ENCODE measurements at places on chromosomes 3 and 15.

DNA sequence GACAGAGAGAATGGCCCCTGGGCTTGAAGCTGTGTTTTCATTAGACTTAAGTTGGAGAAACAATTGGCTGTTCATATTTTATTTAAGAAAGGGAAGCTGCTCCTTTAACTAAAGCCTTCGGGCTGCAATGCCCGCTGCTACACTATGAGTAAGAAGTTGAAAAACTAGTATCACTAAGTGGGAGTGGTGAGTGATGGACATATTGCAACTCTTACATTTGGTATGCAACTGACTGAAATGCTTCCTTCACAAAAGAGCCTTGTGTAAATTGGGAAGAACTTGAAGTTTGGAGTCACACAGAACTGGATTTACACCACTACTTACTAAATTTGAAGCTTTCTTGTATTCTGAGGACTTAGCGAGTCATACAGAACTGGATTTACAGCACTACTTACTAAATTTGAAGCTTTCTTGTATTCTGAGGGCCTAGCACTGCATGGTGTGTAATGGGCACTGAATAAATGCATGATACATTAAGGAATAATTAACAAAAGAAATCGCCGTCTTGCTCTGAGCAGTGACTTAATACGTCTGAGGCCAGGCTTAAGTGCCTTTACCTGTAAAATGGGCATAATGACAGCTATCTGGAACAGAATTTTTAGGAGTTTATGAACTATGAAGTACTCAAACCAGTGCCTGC is 149.5 kb downstream of the RYR3 start:
- no peak for DNase-seq
- no peak overlapping the region for H3K27ac ChIP-seq
- no peaks in the 10 kb centered on the region for H3K36me3 ChIP-seq
- no peaks in the 10 kb centered on the region for H3K4me1 ChIP-seq

DNA sequence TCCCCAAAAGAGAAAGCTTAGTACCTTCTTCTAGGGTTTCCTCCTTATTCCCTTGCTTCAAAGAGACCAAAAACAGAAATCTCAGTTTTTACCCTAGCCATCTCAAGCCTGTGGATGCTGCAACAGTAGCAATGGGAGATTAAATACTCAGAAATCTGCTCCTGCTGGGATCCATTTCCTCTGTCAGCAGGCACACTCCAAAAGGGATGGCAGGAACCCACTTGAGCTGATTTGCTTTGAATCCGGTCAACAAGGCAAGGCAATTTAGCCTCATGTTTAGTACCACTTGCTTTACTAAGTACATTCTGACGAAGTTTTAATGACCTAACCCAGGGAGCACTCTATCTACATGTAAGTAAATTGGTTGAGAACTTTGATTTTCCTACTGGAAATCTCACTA is 590.0 kb upstream of the ADAMTS9 start:
- DNase-seq, result no peak
- H3K27me3 ChIP-seq, result no peaks in the 10 kb centered on the region
- no peaks in the 10 kb centered on the region for H3K36me3 ChIP-seq
- H3K4me3 ChIP-seq, result no peak overlapping the region

DNA sequence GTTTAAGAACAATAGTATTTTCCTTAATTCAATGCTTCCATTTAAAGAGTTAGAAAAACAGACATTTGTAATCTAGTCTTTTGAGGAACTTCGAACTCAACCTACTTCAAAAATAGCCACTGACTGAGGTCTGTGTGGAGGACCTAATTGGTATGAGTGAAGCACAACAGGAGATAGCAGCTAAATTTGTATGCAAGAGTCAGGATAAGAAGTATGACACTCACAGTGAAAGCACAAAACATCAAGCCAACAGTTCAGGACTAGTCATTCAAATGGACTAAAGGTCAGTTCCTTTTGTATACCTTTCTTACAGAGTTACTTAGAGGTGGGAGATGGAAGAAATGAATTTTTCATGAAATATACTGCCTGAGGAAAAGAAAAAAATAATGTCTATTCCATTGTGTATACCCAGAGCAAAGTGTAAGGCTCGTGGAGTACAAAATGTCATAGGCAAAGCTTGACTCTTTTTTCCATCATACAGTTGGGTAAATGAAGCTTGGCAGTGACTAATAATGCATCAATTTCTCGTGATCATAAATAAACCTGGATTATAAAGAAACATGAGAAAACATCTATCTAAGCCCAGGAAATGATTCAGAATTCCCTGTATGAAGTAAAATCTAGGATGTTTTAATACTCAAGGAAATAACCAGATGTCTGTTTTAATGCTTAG is 1005.2 kb upstream of the CADM2 start:
- H3K4me3 ChIP-seq, result no peak overlapping the region
- DNase-seq, result no peak
- H3K36me3 ChIP-seq, result no peaks in the 10 kb centered on the region

DNA sequence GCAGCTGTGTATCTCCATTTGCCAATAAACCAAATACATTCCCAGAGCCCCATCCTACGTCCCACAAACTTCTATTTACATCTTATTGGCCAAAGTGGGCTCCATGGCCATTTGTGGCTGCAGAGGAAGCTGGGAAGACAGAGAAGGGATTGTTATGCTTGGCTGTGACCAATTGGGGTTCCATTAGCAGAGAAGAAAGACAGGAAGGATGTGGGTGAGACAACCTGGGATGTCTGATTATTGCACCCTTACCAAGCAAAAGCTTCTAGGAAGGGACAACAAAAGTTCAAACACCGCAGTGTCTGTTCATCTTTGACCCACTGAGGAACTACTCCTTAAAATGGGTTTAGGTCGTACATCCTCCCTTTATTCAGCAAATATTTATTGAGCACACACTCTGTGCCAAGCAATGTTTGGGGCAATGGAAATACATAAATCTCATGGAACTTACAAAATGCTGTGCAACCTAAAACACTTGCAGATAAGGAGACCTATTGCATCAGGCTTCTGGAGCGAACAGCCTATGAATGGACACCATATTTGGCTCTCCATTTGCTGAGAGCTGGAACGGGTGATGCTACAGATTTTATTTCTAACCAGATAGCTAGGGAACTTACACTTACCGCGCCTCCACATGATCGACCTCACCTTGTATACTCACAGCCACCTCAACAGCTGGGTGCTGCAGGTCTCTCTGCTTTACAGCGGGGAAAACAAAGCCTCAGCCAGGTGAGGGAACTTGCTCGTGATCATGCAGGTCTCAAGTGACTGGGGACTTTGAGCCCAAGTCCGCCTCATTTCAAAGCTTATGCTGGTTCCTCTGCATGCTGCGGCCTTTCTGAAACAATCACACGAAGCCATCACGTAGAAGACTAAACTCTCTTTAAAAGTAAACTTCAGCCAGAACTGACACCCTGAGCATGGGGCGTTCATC is 21.4 kb upstream of the NR2E3 start:
- no peaks in the 10 kb centered on the region for H3K27me3 ChIP-seq
- H3K4me1 ChIP-seq, result no peaks in the 10 kb centered on the region
- H3K4me3 ChIP-seq, result no peak overlapping the region
- DNase-seq, result no peak

- H3K27me3 ChIP-seq, result no peaks in the 10 kb centered on the region
- no peak overlapping the region for H3K4me3 ChIP-seq
- H3K27ac ChIP-seq, result peak overlapping the region; percentile 45
- H3K36me3 ChIP-seq, result no peaks in the 10 kb centered on the region
- no peak for DNase-seq
- no peaks in the 10 kb centered on the region for H3K4me1 ChIP-seq
Observed at GRCh38 chr3:141331377-141332318, 36.7 kb upstream of the ZBTB38 start.

GRCh38 chr3:151923901-151924300 is 50.5 kb downstream of the SUCNR1 start:
- DNase-seq, result no peak
- no peak overlapping the region for H3K27ac ChIP-seq

DNA sequence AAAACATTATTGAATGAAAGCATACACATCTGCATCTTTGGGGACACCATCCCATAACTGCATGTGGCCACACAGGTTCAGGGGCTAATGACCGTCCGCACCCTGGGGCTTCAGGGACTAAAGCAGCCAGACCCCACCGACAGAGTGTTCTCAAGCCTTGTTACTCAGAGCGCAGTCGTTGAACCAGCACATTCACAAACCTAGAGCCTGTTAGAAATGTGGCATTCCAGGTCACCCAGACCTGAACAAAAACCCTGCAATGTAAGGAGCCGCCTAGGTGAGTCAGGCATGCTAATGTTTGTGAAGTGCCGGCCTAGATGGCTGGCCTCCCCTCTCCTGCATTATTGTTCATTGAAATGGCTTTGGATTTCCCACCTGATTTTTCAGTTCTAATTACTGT is 52.3 kb upstream of the HACD2 start:
- no peaks in the 10 kb centered on the region for H3K36me3 ChIP-seq
- H3K4me1 ChIP-seq, result no peaks in the 10 kb centered on the region
- no peak for DNase-seq
- no peaks in the 10 kb centered on the region for H3K27me3 ChIP-seq

DNA sequence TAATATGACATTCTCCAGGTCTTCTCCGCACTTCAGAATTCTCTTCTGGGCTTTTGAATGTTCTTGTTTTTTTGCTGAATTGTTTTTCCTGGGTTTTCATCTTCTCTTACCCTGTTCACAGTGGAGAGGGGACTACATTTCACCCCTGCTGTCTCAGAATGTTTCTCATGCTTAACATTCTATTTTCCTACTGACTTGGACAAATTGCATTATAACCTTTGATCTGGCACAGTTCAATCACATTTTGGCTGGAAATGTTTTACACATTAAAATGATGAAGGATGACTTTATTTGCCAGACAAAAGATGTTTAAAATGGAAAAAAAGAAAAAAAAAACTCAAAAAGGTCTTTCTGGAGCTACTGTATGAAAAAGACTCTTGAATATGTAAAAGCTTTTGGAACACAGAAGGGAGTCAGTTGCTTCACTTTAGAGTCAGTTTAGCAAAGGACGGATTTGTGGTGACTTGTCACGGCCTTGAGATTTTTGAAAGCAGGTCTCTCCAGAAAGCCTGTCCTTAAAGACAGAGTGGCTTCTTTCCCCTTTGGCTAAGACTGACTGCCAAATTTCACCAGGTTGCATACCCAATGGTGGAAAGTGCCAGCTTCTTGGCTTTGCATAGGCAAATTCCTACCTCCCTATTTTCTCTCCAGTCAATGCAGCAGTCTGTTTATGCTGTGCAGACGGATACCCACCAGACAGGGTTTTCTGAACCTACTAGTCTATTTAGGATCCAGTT is 401.0 kb upstream of the TBL1XR1 start:
- peak overlapping the region; percentile 33 for H3K27ac ChIP-seq
- H3K36me3 ChIP-seq, result no peaks in the 10 kb centered on the region
- peaks cover 63% of the 10 kb centered on the region for H3K4me1 ChIP-seq
- H3K4me3 ChIP-seq, result peak overlapping the region; percentile 7
- H3K27me3 ChIP-seq, result no peaks in the 10 kb centered on the region

DNA sequence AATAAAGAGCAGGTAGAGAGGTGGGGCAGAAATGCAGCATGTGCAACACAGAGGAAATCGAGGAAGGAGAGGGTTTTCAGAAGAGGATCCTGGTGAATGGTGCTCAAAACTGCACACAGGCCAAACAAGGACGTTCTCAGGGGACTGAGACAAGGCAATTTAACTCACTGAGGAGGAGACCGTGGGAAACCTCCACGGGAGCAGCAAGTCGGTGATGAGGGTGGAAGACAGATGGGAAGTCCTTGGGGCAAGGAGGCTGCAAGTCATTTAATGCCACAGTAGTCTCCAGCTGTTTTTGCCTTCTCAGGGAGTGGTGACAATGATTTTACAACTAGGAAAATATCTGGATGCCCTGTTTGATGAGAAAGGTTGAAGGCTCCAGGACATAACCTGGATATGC is 11.5 kb upstream of the PDIA5 start:
- no peaks in the 10 kb centered on the region for H3K4me1 ChIP-seq
- no peaks in the 10 kb centered on the region for H3K27me3 ChIP-seq
- H3K27ac ChIP-seq, result no peak overlapping the region
- no peak for DNase-seq
- H3K4me3 ChIP-seq, result no peak overlapping the region

- H3K4me1 ChIP-seq, result no peaks in the 10 kb centered on the region
- no peaks in the 10 kb centered on the region for H3K36me3 ChIP-seq
- no peak overlapping the region for H3K27ac ChIP-seq
- no peak for DNase-seq
- H3K27me3 ChIP-seq, result no peaks in the 10 kb centered on the region
- no peak overlapping the region for H3K4me3 ChIP-seq
Observed at GRCh38 chr3:139558351-139559266, 19.1 kb upstream of the RBP1 start.

- no peak for DNase-seq
- no peak overlapping the region for H3K4me3 ChIP-seq
- H3K36me3 ChIP-seq, result no peaks in the 10 kb centered on the region
Observed at GRCh38 chr3:1456781-1457311, 364.0 kb downstream of the CNTN6 start.

DNA sequence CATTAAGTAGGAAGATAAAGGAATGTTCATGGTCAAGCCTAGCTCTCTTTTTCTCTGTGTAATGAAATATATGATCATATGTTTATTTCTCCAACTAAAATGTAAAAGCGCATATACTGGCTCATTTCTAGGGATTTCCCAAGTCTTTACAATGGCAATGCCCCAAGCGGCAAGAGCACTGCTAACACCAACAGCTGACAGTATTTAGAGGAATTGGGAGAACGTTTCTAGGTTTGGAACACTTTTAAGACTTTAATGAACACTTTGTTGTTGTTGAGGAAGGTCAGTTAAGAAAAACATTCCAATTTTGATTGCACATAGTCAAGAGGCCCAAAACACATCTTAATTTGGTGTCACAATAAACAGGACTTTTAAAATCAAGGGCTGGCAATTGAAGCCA is 132.7 kb downstream of the ATP8B4 start:
- H3K27ac ChIP-seq, result no peak overlapping the region
- H3K27me3 ChIP-seq, result no peaks in the 10 kb centered on the region
- DNase-seq, result no peak
- H3K36me3 ChIP-seq, result no peaks in the 10 kb centered on the region
- no peak overlapping the region for H3K4me3 ChIP-seq

GRCh38 chr3:186052096-186052840 is 56.6 kb downstream of the ETV5 start:
- no peaks in the 10 kb centered on the region for H3K27me3 ChIP-seq
- H3K27ac ChIP-seq, result no peak overlapping the region
- H3K4me3 ChIP-seq, result no peak overlapping the region
- DNase-seq, result no peak

DNA sequence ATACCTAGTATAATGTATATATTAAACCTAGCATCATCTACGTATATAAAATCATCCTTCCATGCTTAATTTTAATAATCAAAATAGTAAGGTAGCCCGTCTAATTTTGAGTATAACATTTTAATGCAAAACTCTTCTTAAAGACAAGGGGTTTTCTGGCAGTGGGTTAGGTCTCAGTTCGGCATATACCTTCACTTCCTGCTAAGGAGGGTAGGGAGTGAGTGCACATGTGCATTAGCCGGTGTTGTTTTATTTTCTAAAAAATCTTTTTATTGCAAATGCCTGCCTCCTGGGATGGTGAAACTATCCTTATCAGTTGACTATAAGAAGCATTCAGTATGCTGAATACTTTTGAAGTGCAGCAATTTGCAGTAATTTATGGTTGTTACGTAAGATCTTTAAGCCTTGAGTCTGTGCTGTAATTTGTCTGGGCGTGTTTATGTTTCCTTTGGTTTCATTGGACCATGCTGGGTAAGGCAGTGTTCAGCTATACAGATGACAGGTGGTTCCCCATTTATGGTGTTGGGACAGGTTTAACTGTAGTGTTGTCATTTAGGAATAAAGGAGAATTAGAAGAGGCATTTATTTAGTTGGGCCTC is 11.7 kb downstream of the ARHGEF26 start:
- H3K27me3 ChIP-seq, result no peaks in the 10 kb centered on the region
- no peaks in the 10 kb centered on the region for H3K36me3 ChIP-seq
- H3K4me3 ChIP-seq, result no peak overlapping the region
- DNase-seq, result no peak
- no peak overlapping the region for H3K27ac ChIP-seq
- no peaks in the 10 kb centered on the region for H3K4me1 ChIP-seq

GRCh38 chr15:83605111-83605945 is 48.6 kb upstream of the ADAMTSL3 start:
- no peak overlapping the region for H3K4me3 ChIP-seq
- H3K27ac ChIP-seq, result no peak overlapping the region
- no peaks in the 10 kb centered on the region for H3K27me3 ChIP-seq

Measured in CD8-positive, alpha-beta memory T cell (primary cell).